ENCODE measurements at places on chromosomes 3 and 15. TPM values are rescaled to one million over a fixed set of nuclear protein-coding genes. Genes with fewer than 3 reads are reported as not detected.

The KLF15 gene
- 13.6 TPM for polyA plus RNA-seq

The FGF12 gene
- polyA plus RNA-seq = 0.88 TPM

The FAM107A gene
- polyA plus RNA-seq = 55.4 TPM

The CASR gene
- polyA plus RNA-seq = 0.50 TPM

The ZKSCAN7 gene
- polyA plus RNA-seq = 1.5 TPM

The VPS18 gene
- polyA plus RNA-seq = 10.8 TPM

The ACAN gene
- polyA plus RNA-seq = not detected

The PYGO1 gene
- polyA plus RNA-seq = 0.61 TPM

Measured in stomach (tissue), 19 donors.